ENCODE measurements at places on chromosomes 2 and 18. TPM values are rescaled to one million over a fixed set of nuclear protein-coding genes. Genes with fewer than 3 reads are reported as not detected.

CTAGE1 gene
- total RNA-seq: not detected

DNA sequence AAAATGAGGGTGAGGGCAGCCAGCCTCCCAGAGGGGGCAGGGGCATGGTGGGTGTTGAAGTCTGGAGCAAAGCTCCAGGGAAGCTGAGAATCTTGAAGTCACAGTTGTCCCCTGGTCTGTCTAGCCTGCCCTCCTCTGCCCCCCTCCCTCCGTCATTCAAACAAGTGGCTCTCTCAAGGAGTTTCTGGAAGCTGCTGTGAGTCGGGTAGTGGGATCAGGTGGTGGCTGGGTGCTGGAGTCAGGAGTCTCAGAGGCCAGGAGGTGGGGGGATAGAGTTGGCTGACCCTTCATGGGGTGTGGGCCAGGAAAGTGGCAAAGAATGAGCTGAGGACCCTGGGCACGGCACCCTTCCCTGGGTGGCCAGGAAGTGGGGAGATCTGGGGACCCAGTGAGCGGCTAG, 495 bp upstream of the ASIC4 start:
- H3K4me3 ChIP-seq: no peak overlapping the region
- no peaks in the 10 kb centered on the region for H3K36me3 ChIP-seq
- no peak for DNase-seq
- no peak overlapping the region for H3K27ac ChIP-seq
- H3K27me3 ChIP-seq: peaks cover 53% of the 10 kb centered on the region

TRAPPC12 gene
- total RNA-seq: 67.3 TPM

GRCh38 chr2:120586507-120587278, 149.0 kb upstream of the GLI2 start:
- no peaks in the 10 kb centered on the region for H3K36me3 ChIP-seq
- peaks cover 22% of the 10 kb centered on the region for H3K4me1 ChIP-seq
- peak overlapping the region; percentile 29 for H3K4me3 ChIP-seq
- peaks cover 56% of the 10 kb centered on the region for H3K27me3 ChIP-seq

EML4 gene
- total RNA-seq: 104 TPM

DNA sequence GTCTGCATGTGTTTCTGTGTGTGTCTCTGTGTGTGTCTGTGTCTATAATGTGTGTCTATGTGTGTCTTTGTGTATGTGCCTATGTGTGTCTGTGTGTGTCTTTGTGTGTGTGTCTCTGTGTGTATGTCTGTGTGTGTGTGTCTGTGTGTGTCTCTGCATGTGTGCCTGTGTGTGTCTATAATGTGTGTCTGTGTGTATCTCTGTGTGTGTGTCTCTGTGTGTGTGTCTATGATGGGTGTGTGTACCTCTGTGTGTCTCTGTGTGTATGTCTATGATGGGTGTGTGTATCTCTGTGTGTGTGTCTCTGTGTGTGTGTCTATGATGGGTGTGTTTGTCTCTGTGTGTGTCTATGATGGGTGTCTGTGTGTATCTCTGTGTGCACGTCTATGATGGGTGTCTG, 126.2 kb upstream of the GPC1 start:
- no peaks in the 10 kb centered on the region for H3K36me3 ChIP-seq
- no peaks in the 10 kb centered on the region for H3K4me1 ChIP-seq
- no peak overlapping the region for H3K4me3 ChIP-seq

GRCh38 chr2:206716623-206717022, 1.6 kb downstream of the DYTN start:
- H3K27ac ChIP-seq: no peak overlapping the region
- no peaks in the 10 kb centered on the region for H3K36me3 ChIP-seq
- DNase-seq: no peak

DNA sequence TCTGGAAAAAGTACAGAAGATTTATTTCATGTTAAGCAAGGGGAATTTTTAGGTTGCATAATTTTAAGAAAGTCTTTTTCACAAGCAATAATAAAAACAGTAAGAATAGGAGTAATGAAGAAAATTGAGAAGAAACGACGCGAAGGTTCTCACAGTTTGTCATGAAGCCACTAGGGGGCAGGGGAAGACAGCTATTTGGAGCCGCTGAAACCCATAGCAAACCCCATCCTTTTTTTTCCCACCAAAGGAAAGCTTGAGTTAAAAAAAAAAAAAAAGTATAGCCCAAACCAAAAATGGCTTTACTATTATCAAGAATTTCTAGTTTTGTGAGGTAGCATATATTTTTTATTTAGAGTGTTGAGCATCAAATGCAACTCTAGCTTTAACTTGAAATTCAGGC, 300.9 kb downstream of the PHLPP1 start:
- DNase-seq: no peak
- no peaks in the 10 kb centered on the region for H3K4me1 ChIP-seq
- no peaks in the 10 kb centered on the region for H3K27me3 ChIP-seq
- H3K27ac ChIP-seq: no peak overlapping the region
- no peaks in the 10 kb centered on the region for H3K36me3 ChIP-seq

- H3K36me3 ChIP-seq: no peaks in the 10 kb centered on the region
- no peak for DNase-seq
- H3K4me1 ChIP-seq: no peaks in the 10 kb centered on the region
- no peak overlapping the region for H3K4me3 ChIP-seq
Measured at GRCh38 chr2:56230156-56230555, 46.4 kb downstream of the CCDC85A start.

DNA sequence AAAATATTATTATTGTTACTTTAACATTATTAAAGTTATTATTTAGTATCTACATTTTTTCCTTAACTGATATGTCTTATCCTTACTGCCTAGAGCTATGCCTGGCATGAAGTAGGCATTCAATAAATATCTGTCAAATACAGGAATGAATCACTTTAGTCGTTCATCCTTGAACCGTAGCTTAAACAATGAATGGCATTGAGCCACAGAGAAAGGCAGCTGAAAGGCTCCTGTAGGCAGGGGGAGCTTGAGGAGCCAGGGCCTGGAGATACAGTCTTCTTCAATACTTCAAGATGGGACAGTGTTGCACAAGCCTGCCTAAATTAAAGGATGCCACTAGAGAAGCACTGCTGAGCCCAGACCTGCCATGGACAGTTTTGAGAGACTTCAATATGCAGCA, 22.5 kb downstream of the CYRIA start:
- H3K27me3 ChIP-seq: no peaks in the 10 kb centered on the region
- no peak overlapping the region for H3K27ac ChIP-seq
- no peak for DNase-seq
- H3K4me3 ChIP-seq: no peak overlapping the region
